ENCODE measurements at places on chromosomes 6 and 20.
A peak's percentile ranks its signal among the peaks of the same experiment; 100 is the strongest.

DNA sequence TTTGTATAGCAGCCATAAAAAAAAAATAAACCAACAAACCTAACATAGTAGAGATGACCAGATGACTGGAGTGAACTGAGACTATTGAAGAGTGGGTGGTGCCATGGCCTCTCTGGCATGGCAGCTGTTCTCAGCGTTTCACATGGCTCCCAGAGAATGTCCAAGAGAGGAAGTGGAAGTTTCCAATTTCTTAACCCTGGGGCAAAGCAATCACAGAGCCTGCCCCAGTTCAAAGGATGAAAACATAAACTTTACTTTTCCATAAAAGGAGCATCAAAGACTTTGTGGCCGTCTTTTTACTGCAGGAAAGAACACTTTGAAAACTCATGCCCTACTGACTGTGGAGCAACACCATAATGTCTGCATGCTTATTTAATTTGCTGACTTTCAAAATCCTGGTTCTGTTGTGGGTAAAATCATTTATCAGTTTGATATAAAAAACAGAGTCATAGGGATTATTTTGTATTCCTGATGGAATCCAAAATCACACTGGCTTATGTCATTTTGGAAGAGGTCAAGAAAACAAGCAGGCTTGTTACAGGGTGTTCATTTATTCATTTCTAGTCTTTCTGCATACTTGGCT, 165.4 kb downstream of the SLC35B3 start:
- DNase-seq = peak; percentile 17

- DNase-seq = no peak
Measured at GRCh38 chr20:19492116-19492515, 265.9 kb upstream of the RIN2 start.

- no peak for DNase-seq
Measured at GRCh38 chr6:81262656-81263055, 489.8 kb downstream of the TENT5A start.

DNA sequence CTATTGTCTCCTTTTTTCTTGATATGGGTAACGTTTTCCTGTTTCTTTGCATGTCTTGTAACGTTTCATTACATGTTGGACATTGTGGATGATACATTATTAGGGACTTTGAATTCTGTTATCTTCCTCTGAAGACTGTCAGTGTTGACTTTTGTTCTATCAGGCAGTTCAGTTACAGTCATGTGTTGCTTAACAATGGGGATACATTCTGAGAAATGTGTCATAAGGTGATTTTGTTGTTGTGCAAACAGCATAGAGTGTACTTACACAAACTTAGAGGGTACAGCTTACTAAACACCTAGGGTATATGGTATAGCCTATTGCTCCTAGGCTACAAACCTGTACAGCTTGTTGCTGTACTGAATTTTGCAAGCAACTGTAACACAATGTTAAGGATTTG, 64.7 kb downstream of the AK9 start:
- no peak for DNase-seq

DNA sequence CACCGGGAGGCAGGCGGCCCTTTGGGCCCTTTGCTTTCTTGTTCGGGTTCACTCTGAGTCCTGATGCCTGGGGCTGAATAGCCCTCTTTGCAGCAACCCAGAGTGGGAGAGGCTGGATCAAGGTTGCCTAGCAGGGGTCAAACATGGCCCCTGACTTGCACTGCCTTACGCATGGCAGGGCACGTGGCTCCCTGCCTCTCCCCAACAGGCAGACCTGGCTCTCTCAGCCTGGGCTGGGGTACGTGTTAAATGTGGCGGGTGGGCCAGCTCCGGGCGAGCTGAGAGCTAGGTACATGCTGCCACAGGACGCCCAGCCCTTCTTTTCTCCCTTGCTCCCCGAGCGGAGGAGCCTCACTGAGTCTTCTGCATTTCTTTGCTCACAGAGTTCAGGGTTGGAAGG, 7.3 kb downstream of the C6orf132 start:
- DNase-seq = no peak

DNA sequence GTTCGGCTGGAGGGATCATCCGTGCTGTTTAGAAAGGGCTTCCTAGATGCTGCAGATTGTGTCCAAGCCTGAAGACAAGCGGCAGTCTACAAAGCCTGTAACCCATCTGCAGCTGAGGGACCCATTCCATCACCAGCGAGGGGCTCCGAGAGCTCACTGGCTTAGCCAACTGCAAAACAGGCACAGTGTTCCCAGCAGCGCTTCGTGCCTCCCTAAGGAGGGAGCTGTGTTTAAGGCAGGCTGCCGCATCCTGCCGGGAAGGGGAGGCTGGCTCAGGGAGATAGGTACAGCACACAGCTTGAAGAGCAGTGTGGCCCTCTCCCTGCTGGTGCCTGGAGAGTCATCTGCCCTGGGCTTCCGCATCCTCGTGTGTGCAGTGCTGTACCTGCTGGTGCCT, 32.4 kb downstream of the DUSP22 start:
- DNase-seq = no peak

GRCh38 chr6:451336-451735, 59.8 kb downstream of the IRF4 start:
- DNase-seq = no peak

DNA sequence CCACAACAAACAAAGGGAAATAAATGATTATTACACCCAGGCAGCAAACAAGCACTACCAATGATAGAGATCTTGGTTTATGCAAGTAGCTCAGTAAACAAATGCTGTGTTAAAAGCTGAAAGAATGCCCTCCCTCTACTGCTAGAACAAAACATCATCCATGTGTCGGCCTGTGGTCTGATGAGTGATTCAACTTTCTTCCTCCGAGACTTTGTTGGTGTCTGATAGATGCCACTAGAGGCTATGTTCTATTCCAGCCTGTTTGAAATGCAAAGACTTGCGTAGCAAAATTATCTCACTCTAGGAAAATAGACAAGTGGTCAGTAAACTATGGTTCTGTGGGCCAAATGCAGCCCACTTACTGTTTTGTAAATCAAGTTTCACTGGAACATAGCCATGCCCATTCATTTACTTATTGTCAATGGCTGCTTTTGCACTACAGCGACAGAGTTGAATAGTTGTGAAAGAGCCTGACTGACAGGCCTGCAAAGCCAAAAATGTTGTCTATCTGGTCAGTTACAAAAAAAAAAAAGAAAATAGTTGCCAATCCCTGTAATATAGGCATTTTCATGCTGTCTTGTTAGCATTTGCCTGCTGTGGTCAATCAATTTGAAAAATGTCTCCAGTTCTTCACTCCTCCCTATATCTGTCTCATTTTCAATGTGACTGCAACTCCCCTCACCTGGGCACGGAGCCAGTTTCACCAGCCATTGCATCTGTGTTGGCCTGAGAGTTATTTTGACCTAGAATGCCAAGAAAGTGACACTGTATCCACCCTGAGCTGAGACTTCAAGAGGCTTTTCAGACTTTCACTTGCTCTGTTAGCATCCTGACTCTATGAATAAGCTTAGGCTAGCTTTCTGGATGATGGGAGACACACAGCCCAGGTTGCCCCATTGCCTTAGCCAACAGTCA, 544.6 kb upstream of the BTBD3 start:
- DNase-seq = peak; percentile 71

GRCh38 chr6:186340-186965, 105.8 kb upstream of the DUSP22 start:
- DNase-seq = peak; percentile 24

GRCh38 chr6:122020588-122021264, 378.7 kb upstream of the HSF2 start:
- peak; percentile 75 for DNase-seq
